ENCODE measurements at places on chromosomes 3 and 15.

GRCh38 chr3:32613183-32613582, 42.5 kb upstream of the DYNC1LI1 start:
- DNase-seq: no peak

DNA sequence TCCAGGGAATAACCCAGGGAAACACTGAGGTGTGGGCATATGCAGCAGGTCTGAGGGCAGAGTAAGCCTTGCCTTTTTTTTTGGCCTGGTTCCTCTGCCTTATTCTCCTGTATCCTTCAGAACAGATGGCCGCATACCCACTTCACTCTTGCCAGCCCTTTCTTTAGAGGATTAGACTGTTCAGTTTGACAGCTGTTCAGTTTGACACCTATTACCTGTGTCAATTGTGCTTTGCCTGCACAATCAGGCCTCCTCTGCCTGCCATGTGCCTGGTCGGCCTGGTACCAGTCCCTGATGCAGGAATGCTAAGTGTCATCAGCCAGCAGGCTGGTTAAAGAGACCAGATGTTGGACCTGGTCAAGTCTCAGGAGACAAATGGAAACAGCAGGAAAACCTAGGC, 22.3 kb downstream of the TM6SF1 start:
- no peak for DNase-seq

GRCh38 chr15:81170511-81170910, 26.2 kb upstream of the IL16 start:
- no peak for DNase-seq

- DNase-seq: no peak
Measured at GRCh38 chr3:48411606-48412374, 18.1 kb downstream of the PLXNB1 start.

DNA sequence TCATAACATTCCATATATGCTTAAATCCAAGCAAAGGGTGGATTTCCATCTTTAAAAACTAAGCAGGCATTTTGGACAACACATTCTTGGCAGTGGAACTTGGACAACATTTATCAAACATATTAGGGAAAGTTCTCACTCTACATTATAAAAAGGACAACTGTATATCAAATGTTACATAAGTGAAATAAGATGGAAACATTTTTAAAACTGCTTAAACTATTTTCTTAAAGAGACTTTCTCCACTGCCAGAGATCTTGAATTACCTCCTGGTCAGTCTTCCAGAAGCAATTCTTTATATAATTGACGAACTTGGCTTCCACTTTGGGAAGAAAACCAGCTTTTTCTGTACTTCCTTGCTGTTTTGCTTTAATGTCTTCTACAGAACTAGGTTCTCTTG, 109.3 kb downstream of the NEO1 start:
- no peak for DNase-seq

- DNase-seq: no peak
Measured at GRCh38 chr3:167983583-167983982, 112.1 kb downstream of the GOLIM4 start.

DNA sequence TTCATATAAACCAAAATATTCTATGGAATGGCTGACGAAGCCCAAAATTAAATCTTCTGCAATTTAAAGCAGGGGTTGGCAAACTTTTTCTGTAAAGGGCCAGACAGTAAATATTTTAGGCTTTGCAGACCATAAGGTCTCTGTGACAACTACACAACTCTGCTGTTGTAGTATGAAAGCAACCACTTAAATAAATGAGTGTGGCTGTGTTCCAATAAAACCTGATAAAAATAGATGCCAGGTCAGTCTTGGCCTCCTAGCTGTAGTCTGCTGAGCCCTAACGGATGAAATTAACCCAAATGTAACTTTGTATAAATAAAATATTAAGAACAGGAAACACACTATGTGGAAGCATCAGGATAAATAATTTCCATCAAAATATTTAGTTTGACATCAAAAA, 104.2 kb downstream of the FBXL22 start:
- no peak for DNase-seq

- DNase-seq: no peak
Measured at GRCh38 chr15:46681901-46682300, 1035.4 kb upstream of the SEMA6D start.

DNA sequence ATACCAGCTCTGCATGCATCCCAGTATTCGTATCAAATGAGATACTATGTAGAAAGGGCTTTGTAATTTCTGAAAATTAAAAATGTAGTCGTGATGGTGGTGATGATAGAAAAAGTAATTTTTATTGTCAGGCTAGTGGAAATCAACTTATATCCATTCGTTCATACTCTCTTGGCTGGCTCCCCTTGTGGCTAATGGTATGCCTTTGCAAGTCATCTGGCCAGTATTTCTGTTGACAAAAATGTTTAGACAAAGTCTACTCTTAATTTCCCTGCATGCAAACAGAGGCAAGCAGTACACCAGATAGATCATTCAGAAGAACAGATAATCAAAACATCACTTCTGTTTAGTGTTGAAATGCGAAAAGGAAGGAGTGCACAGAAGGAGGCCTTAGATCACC, 49.6 kb upstream of the DUT start:
- DNase-seq: no peak

DNA sequence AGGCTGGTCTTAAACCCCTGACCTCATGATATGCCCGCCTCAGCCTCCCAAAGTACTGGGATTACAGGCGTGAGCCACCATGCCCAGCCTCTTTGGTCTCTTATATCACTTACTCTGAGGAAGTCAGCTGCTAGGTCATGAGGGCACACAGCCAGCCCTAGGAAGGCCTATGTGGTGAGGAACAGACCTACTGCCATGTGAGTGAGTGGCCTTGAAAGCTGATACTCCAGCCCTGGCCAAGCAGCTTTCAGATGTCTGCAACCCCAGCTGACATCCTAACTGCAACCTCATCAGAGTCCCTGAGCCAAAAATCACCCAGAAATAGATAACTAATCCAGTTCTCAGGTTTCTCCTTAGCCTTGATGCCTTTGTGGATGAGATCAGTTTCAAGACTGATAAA, 224.3 kb downstream of the EDEM1 start:
- DNase-seq: no peak

GRCh38 chr3:46080969-46081345, 53.7 kb upstream of the XCR1 start:
- no peak for DNase-seq

DNA sequence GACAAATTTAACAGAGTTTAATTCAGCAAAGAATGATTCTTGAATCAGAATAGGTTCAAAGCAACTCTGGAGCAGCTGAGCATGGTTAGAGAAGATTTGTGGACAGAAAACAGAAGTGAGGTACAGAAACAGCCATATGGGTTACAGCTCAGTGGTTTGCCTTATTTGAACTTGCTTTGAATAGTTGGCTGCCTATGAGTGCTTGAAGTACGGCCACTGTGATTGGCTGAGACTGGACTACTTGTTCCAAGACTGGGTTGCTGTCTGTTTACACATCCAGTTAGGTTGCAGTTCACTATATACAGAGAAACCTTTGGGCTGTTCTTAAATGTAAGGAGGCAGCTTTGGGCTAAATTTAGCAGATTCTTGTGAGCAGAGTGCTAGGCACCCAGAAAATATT, 79.4 kb upstream of the CADPS start:
- no peak for DNase-seq

DNA sequence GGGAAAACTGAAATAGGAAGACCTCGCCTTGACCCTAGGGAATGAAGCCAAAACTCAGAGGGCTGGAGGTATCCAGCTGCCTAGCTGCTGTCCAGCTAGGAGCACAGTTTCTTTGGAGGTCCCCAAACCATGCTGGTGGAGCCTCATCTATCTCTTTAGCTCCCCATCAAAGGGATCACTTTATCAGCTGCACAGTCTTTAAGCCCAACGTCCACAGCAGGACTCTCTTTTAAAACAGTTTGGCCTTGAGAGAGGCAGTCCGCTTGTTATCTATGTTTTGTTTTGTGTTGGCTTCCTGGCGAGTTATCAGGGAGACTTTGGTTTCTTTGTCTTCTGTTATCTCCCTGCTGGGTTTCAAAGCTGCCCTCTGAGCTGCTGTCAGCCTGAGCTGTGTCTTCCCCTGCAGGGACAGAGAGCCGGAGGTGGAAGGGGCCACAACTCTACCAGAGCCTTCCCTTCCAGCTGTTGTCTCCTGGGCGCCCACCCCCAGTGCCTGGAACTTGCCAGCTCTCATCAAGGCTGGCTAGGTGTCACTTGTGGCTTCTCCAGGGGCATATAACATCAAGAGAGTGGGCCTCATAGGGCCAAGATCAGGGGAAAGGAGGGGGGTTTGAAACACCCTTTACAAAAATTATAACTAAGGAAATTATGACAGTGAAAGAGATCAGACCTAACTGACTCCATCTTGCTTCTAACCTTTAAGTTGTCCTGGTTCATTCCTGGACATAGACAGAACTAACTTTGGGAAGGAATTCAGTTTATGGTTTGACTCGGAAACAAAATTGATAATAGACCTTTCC, 61.4 kb upstream of the C15orf39 start:
- no peak for DNase-seq

DNA sequence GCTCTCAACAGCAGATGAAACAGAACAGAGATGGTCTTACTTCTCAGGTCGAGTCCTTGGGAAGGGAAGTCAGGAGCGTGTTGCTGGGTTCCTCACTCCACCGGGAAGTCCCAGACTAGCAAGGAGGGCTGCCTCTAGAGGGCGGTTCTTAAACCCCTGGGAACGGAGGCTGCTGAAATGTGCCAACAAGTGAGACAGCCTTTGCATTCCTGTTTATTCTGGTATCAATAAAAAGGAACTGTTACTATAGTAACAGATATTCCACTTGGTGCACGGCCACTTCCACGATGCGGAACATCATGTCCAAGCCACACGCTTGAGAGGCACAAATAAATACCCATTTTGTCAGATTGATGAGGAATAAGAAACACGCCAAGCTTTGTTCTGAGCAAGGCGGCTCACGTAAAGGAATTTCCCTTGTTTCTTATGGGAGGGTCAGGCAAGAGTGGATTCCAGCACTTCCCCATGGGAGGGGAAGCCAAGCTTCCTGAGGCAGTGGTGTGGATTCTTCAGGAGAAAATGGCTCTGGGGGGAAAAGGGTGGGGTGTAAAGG, at the start of gene FAM107A:
TSS of gene FAM107A (minus strand) at position 123 of the 553 bp plus-strand sequence. CDS start 7,531 bp downstream, outside the sequence.
- no peak for DNase-seq

DNA sequence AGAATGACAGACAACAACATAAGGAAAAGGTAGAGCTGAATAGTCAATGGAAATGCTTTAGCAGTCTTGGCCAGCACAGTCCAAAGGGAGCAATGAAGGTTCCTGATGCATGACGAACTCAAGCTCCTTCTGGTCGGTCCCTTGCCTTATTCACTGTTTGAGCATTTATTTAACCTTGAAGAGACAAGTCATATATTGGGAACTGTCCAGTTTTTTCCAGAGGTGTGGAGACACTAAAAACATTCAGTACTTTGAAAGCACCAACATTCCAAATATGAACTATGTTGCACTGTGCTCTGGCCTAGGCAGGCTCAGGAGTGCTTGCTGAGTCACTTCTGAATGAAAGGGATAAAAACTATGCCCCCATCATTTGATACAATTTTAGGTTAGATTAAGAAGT, 384.8 kb downstream of the MECOM start:
- DNase-seq: no peak

DNA sequence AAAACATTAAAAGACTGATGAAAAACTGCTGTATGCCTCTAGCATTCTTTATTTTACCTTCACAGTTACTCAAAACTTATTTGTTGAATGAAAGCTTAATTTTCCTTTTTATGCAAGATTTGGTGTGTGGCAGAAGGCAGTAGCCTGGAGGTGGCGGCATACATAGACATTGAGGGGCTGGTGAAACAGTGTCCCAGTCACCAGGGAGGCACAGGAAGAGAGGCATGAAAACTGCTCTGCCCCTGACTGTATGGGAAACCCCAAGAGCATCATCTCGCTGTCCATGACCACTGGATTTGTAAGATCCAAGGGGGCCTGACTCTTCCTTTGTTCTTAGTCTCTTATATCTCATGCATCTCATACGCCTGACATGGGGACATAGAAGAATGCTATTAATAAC, 493.7 kb upstream of the GOLIM4 start:
- no peak for DNase-seq

DNA sequence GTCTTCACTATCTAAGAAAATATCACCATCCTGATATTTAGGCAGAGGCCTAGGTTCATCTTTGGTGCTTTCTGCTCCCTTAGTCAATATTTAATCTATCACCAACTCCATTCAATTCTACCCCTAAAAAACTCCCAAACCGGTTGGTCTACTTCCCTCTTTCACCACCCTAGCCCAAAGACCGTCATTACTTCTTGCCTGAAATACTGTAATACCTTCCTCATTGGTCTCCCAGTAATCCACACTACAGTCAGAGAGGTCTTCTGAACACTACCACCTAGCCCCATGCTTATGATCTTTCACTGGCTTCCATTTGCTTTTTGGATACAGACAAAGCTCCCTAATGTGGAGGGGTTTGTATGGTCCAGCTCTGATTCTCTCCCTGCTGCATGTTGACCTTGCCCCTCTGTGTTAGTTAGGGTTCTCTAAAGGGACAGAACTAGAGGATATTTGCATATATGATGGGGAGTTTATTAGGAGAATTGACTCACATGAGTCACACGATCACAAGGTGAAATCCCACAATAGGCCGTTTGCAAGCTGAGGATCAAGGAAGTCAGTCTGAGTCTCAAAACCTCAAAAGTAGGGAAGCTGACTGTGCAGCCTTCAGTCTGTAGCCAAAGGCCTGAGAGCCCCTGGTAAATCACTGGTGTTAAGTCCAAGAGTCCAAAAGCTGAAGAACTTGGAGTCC, 36.4 kb upstream of the ATP2C1 start:
- DNase-seq: no peak

GRCh38 chr3:163543662-163544061, 1534.6 kb downstream of the SI start:
- DNase-seq: no peak

DNA sequence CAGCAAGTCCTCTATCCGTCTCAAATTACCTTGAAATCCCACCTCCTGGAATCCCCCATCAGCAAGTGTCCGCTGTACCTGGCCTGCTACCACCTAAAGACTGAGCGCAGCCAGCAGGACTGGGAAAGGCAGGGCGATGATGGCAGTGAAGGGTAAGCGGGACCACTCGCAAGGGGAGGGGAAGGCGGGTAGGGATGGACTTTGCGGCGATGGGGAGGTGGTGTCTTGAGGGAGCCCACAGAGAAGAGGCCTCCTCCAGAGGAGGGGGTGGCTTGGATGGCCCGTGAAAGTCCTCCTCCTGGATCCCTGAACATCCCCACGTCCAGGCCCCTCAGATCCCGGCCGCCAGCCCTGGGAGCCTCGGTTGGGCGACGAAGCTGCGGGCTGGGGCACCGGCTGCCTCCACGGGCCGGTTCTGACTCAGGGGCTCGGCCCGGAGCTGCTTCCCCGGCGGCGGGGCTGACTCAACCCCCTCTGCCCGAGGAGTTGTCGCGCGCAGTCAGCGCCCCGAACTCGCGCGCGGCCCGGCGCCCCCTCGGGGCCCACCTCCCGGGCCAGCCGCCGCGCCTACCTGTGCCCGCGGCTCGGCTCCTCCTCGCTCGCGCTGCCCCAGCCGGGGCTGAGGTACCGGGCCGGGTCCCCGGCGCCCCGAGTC, 512 bp downstream of the LARP6 start:
- DNase-seq: no peak

DNA sequence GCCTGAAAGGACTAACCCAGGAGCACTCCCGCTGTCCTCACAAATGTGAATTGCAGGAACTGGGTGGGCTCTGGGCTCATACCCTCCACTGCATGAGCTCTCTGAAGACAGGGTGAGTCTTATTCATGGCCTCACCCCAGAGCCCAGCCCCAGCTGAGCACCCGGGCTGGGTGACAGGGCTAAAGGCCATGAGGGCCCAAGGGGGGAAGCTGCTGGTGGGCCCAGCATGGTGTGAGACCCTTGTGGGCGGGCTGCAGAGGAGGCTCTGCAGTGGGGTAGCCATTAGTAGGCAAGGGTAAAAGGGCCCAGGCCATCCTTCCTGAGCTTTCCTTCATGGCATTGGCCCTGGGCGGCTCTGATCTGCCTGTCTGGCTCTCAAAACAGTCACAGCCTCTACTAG, 30.3 kb downstream of the SRPRB start:
- DNase-seq: no peak
